ENCODE measurements at places on chromosomes 16 and 17.

- no peak for DNase-seq
Measured at GRCh38 chr16:2769675-2770056, 7.4 kb downstream of the ELOB start.

GRCh38 chr17:17410357-17410756, 66.4 kb upstream of the MED9 start:
- DNase-seq: no peak

DNA sequence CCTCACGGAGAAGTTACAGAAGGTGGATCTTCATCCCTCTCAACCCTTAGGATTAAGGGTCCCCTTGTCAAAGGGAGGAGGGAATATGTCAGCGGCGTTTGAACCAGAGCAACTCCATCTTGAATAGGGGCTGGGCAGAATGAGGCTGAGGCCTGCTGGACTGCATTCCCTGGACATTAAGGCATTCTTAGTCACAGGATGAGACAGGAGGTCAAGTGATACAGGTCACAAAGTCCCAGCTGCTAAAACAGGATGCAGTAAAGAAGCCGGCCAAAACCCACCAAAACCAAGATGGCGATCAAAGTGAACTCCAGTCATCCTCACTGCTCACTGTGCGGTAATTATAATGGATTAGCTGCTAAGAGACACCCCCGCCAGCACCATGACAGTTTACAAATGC, 36.7 kb downstream of the RBFOX3 start:
- no peak for DNase-seq

DNA sequence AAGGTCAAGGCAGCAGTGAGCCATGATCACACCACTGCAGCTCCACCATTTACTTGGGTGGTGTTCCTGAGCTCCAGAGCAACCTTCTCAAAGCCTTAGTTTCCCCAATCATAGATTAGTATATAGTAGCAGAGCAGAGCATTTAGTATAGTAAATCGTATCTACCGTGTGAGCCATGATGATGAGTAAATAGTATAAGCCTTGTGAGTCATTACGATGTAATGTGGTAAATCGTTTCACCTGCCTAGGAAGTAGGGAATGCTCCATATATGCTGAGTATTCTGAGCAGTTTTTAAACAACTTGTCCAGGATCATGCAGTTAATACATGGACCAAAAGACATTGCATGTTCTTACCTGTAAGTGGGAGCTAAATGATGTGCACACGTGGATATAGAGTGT, 66.4 kb downstream of the SCNN1B start:
- no peak for DNase-seq

- no peak for DNase-seq
Measured at GRCh38 chr16:88738151-88739084, 32.1 kb downstream of the CTU2 start.

- DNase-seq: no peak
Measured at GRCh38 chr16:149024-149660, 3.3 kb upstream of the HBZ start.

GRCh38 chr16:78435260-78435659, 335.8 kb downstream of the WWOX start:
- DNase-seq: no peak

Data from spinal cord (tissue), 10 donors.